ENCODE measurements at places on chromosomes 3 and 15. TPM values are rescaled to one million over a fixed set of nuclear protein-coding genes. Genes with fewer than 3 reads are reported as not detected.
A peak's percentile ranks its signal among the peaks of the same experiment; 100 is the strongest.

The BMF gene
- 4.6 TPM for total RNA-seq

DNA sequence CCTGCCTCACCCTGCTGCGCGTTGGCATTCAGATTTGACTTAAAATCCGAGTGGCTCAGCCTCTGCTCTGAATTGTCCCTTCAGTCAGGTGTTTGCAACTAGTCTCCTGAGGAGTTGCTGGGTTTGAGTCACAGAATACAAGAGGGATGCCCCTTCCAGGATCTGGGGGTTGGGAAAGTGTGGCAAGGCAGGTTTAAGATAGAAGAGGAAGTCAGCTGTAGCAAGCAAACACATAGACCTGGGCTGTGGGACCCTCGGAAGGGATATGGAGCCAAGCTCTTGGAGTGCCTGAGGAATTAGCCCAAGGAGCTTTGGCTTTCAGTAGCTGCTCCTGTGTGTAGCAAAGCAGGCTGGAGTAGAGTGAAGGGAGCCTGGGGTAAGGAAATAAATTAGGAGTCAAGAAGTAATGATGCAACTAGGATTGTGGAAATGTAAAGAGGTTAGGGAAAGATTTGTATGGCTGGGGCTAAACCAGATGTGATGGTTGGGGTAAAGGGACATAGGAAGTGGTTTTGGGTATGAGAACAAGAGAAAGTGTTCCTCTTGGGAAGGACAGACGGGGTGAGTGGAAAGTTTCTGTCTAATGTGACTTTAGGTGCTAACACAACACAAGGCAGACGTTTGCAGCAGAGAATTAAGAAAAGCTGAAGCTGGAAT lies 41.2 kb downstream of the RAB7A start:
- DNase-seq = no peak

DNA sequence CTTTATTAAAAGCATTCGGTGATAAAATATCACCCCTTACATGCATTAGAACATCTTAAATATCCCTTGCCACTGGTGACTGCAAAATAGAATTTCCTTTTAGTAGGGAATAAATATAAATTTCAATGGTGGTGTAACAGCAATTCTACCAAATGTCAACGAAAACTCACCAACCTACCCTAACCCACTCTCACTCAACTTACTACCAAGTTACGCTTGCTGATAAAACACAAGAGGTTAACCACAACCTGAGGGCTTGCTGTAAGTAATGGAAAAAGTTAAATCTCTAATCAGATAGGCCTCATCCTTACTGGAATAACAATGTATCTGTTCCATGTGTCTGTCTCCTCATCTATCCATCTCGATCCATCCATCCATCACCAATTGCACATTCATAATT lies 274.7 kb downstream of the FOXP1 start:
- no peak for DNase-seq

The UROC1 gene
- total RNA-seq = not detected

The CCDC54 gene
- not detected for total RNA-seq

The CRABP1 gene
- total RNA-seq = not detected

DNA sequence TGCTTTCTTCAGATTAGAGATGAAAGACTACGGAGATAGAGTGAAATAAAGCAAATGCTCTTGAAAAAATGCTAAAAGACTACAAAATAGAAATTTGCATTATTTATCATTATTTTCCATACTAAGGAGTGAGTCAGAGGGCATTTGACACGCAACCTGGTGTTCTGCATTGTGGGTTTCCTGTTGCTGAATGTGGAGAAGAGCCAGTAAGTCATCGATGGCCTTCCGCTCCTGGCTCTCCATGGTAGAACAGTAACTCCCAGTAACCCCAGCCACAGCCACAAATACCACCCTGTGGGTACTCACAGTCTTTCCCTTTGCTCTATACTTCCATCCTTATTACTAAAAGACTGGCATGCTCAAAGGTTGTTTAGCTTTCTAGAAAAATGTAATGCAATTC lies 61.5 kb downstream of the CGGBP1 start:
- DNase-seq = peak; percentile 53

DNA sequence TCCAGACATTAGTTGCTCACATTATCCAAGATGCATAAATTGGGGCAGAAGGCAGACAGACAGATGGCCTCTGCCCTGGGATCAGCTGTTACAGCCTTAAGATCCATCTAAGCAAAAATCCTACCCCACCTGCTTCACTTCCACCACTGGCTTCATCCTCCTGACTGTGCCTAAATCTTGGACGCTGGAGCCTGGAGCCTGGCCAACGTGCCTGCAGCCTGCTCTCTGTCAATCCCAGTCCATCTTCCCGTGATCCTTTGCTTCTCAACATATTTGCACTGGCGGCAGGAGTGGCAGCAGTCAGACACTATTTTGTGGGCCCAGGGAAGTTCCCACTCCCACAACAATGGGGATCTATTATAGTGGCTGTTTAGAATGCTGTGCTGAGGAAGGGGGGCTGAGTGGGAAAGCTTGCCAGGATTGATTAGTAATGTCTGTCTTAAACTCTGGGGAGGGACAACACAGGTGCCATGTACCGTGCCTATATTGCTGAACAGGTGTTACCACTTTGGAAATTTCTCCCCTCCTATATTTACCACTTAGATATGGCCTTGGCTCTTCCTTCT lies 121.2 kb downstream of the MEGF11 start:
- no peak for DNase-seq

DNA sequence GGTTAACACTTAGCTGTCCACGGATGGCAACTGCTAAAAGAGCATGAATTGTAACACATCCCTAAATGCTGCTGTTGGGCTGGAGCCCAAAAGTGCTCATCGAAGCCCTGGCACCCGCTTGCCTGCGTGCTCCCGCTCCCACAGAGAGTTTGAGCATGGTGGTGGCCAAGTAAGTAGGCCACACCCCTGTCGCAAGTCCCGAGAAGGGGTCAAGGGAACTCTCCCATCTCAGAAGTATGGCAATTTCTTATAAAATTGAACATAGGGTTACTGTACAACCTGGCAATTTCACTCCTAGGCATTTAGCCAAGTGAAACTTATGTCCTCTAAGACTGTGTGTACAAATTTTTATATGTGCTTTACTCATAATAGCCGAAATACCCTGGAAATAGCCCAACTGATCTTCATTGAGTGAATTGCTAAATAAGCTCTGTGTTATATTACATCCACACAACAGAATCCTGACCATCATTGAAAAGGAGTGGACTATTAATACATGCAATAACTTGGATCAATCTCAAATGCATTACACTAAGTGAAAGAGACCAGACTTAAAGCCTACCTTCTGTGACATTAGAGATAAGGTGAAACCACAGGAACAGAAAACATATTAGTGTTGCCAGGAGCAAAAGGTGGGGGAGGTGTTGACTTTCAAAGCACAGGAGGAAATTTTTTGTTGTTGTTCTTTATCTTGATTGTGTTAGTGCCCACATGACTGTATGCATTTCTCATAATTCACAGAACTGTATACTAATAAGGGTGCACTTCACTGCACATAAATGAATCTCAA lies 1.5 kb upstream of the GCSAM start:
- no peak for DNase-seq

DNA sequence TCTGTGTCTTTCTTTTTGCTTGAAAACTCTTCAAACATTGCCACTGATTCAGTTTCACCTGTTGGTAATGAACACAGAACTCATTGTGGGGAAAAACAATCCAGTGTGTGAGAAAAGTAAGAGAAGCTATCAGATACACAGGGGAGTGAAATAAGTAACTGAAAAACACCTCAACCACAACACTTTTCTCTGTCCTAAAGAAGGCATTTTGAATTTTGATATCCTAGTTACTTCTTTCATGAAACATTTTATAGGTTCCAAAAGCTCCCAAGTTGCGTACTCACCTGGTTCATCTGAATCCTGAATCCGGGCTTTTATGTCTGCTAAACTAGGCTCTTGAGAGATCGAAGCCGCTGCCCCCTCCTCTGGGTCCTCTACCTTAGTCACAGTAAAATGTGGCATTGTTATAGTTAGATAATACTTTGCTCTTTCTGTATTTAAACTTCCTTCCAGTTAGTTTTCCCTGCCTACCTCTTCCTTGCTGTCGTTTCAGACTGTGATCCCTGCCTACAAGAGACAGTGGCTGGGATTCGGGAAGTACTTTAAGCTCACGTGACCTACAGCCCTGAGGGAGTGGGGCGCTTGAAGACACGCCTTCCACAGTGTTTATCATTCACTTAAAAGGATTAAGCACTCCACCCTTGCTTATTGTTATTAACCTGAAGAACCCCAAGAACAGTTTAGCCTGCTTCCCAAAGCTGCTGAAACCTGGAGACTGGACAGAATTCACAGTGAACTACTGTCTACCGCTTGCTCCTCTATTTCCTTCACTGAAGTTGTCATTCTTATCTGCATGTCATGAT lies 19.1 kb downstream of the SLC12A6 start:
- peak; percentile 54 for DNase-seq

The RAD18 gene
- total RNA-seq = 10.0 TPM

DNA sequence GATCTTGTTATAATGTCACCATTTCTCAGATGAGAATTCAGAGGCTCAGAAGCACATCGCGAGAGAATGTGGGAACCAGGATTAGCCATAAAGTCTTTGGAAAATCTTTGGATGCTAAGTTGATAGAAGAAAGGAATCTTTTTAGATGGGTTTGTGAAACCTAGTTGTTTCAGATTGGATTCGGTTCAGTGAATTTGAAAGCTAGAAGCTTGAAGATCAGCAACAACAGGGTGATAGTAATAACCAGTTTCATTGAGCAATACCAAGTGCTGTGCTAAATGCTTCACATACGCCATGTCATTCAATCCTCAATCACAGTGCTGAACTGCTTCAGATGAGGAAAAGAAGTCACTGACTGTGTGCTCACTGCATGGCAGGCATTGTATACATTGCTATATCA lies 47.4 kb upstream of the MITF start:
- DNase-seq = peak; percentile 52

GRCh38 chr3:195809291-195809785 lies 2.4 kb downstream of the MUC4 start:
- DNase-seq = no peak

The FGD5 gene
- total RNA-seq = 0.06 TPM

DNA sequence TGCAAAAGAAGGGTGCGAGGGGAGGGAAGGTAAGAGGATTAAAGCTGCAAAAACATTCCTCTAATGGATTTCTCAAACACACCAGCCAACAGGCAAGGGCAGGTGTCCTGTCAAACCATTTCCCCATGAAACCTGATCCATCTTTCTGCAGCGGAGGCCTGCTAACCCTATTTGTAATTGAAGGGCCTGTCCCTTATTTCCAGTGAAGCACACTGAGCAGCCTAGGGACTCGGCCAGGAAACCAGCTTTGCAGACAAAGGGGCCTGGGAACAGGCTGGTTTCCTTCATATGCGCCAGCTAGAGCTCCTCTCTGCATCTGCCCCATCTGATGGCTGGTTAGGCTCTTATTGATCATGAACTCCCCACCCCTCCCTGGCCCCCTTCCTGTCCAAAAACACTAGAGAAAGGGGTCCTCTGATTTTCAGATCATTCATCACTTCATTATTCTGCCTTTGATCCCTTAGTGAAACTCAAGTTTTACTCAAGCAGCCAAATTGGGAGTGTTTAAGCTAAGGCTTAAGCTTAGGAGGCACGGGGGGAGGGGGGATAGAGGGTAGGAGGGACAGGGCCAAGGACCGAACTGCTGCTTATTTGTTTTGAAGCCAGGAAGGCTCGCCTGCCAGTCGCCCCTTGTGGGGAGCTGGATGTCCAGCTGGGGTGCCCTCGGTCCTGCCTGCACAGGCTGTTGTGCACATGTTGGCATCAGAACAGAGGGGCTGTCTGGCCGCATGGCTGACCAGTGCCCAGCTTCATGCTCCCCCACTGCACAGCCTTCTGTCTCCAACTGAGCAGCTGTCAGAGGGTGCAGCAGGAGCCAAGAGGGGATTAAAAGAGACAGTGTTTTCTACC lies 53.1 kb downstream of the BOC start:
- no peak for DNase-seq

The KLHL40 gene
- not detected for total RNA-seq

DNA sequence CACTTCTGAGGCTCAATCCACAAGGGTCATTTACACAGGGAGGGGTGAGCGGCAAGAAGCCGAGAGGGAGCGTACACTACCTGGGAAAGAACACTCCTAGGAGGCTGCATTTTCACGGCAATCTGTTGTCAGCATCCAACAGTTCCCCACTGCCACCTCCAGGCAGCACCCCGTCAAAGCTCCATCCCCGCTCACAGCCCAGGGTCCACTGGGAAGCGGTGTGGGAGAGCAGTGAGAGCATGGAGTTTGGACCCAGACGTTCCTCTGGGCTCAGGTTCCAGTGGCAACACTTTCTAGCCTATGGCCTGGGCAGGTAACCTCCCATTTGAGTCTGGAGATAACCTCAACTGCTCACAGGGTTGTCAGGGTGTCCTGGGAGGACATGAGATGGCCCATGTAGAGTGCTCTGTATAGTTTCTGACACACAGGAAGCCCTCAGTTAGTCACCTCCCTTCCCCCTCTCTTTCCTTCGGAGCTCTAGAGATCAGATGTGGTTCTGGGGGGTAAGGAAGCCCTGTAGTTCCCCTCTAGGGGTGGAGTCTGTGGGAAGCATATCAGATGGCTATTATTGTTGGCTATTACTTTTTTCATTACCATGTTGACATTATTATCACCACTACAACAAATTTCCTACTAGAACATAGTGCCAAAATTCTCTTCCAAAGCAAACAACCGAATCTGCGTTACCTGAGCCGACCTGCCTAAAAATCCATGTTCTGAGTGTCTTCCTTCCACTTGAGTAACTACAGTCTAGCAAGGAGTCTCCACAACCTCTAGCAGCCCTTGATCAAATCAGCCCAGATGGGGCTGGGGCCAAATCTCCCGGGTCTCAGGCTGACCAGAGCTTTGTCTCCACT lies 29.1 kb downstream of the RUVBL1 start:
- no peak for DNase-seq

The MUC4 gene
- total RNA-seq = 0.72 TPM
